ENCODE measurements at places on chromosomes 3 and 15. TPM values are rescaled to one million over a fixed set of nuclear protein-coding genes. Genes with fewer than 3 reads are reported as not detected.
A peak's percentile ranks its signal among the peaks of the same experiment; 100 is the strongest.

GRCh38 chr3:80682951-80683350 is 915.2 kb upstream of the ROBO1 start:
- DNase-seq, result no peak

- no peak for DNase-seq
Measured at GRCh38 chr3:119600732-119601131, 3.0 kb downstream of the PLA1A start.

The ALDH1A2 gene
- total RNA-seq, result not detected

GRCh38 chr3:125375950-125376679 is 990 bp upstream of the ZNF148 start:
- DNase-seq, result peak; percentile 20

DNA sequence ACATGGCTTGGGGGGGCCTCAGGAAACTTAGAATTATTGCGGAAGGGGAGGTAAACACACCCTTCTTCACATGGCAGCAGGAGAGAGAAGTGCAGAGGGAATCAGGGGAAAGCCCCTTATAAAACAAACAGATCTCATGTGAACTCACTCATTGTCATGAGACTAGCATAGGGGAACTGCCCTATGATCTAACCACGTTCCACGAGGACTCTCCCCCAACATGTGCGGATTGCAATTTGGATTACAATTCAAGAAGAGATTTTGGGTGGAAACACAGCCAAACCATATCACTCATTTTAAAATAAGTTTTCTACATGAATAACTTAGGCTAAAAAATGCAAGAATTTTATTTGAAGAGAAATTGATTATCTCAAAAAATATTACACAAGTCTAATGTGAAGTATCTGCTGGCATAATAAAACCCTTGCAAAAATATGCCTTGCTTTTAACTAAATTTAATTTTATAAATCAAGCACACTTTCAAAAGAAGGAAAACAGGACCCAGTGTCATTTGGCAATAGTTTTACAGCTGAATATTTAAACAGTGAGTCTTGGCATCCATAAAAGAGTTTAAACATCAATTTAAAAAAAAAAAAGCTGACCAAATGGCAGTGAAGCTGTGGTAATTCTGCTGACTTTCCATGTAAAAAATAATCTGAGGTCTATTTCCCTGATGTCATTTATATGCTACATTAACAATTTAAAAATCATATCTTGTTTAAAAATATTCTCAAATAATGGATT is 1057.2 kb downstream of the NAALADL2 start:
- no peak for DNase-seq

The KCNMB2 gene
- total RNA-seq, result not detected
